Activated CD4-positive, alpha-beta T cell treated with anti-CD3 and anti-CD28 coated beads, Interleukin-2, amount 10 ng/mL, durations not matched to agents 7 days and 5 days (primary cell): ENCODE measurements at places on chromosomes 1 and 21. TPM values are rescaled to one million over a fixed set of nuclear protein-coding genes. Genes with fewer than 3 reads are reported as not detected.

The PGLYRP3 gene
- total RNA-seq = not detected

The ASAP3 gene
- total RNA-seq = 0.52 TPM

The S100B gene
- 0.32 TPM for total RNA-seq

The NT5C1A gene
- total RNA-seq = not detected

The MRPL24 gene
- 54.7 TPM for total RNA-seq

The ADGRL4 gene
- not detected for total RNA-seq

The TINAGL1 gene
- not detected for total RNA-seq

The PKP1 gene
- not detected for total RNA-seq

The LDLRAD1 gene
- total RNA-seq = not detected

The EPHA10 gene
- not detected for total RNA-seq

The CBR1 gene
- 51.1 TPM for total RNA-seq

The GSTM2 gene
- total RNA-seq = 33.4 TPM

The CATSPERE gene
- total RNA-seq = 0.69 TPM

The ADSS2 gene
- total RNA-seq = 51.7 TPM

The FCER1G gene
- total RNA-seq = 1.8 TPM

The PCP4L1 gene
- not detected for total RNA-seq

The FCMR gene
- 157 TPM for total RNA-seq

The HUNK gene
- total RNA-seq = 0.17 TPM

The TMEM82 gene
- total RNA-seq = not detected

The IGSF9 gene
- not detected for total RNA-seq

The EPHX1 gene
- total RNA-seq = 2.4 TPM

The TCHHL1 gene
- not detected for total RNA-seq

The GIPC2 gene
- 0.08 TPM for total RNA-seq

The KRTAP19-3 gene
- not detected for total RNA-seq

The CD5L gene
- not detected for total RNA-seq

The NBPF6 gene
- total RNA-seq = not detected

The GJA8 gene
- total RNA-seq = not detected

The C1orf74 gene
- total RNA-seq = 1.9 TPM

The SPRR4 gene
- not detected for total RNA-seq

The F11R gene
- total RNA-seq = 15.6 TPM

The ACTN2 gene
- total RNA-seq = not detected

The TTC39A gene
- total RNA-seq = not detected

The ABCG1 gene
- 12.3 TPM for total RNA-seq

The PLCH2 gene
- total RNA-seq = 16.7 TPM

The RNASEL gene
- 7.3 TPM for total RNA-seq

The RNF223 gene
- not detected for total RNA-seq

The MAP1LC3C gene
- total RNA-seq = not detected

The DFFA gene
- total RNA-seq = 28.1 TPM

The LRIG2 gene
- 13.0 TPM for total RNA-seq

The NCAM2 gene
- not detected for total RNA-seq

The DTL gene
- 72.1 TPM for total RNA-seq

The OR6K3 gene
- not detected for total RNA-seq

The KRTAP24-1 gene
- total RNA-seq = not detected

The GFI1 gene
- total RNA-seq = 49.6 TPM

The CLDN17 gene
- not detected for total RNA-seq

The LCE1A gene
- total RNA-seq = not detected

The SH2D2A gene
- total RNA-seq = 63.5 TPM

The ITGB2 gene
- total RNA-seq = 500 TPM

The THBS3 gene
- 23.6 TPM for total RNA-seq

The PAPPA2 gene
- total RNA-seq = 0.46 TPM

The NIBAN1 gene
- 57.6 TPM for total RNA-seq

The OR2T33 gene
- not detected for total RNA-seq

The CHIA gene
- not detected for total RNA-seq
